AG20443 (cell line): ENCODE measurements at places on chromosomes 2 and 18.

DNA sequence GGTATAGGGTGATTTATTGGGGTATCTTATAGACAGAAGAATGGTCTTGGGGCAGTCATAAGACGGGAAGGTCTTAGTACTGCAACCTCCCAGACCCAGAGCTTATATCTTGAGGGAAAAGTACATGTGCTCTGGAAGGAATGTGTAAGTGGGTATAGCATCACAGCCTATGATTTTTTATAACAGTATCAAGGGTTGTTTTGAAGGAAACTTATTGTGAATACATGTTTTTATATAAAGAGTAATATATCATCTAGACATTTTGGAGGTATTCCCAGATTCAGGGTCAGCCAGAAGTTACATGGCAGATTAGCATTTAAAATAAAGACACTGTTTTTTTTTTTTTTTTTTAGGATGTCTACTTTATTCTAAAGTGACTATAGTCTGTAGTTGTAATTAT, 47.6 kb upstream of the STON1 start:
- no peak for DNase-seq

GRCh38 chr2:128787616-128788015, 468.9 kb upstream of the HS6ST1 start:
- no peak for DNase-seq

DNA sequence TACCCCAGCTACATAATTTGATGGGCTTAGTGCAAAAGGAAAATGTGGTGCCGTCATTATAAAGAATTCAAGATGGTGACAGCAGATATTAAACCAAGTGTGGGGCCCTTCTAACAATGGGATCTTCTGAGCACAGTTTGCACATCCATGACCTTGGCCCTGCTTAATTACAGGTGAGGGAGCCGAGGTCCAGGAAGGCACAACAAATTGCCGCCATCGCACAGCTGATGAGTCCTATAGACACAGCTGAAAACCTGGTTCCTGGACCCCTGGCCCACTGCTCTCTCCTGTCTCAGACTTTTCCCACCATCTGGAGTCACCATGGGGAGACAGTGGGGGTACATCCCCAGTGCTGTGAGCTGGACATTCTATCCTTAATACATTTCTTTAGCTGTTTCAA, 95.8 kb upstream of the MAP4K3 start:
- DNase-seq = no peak

DNA sequence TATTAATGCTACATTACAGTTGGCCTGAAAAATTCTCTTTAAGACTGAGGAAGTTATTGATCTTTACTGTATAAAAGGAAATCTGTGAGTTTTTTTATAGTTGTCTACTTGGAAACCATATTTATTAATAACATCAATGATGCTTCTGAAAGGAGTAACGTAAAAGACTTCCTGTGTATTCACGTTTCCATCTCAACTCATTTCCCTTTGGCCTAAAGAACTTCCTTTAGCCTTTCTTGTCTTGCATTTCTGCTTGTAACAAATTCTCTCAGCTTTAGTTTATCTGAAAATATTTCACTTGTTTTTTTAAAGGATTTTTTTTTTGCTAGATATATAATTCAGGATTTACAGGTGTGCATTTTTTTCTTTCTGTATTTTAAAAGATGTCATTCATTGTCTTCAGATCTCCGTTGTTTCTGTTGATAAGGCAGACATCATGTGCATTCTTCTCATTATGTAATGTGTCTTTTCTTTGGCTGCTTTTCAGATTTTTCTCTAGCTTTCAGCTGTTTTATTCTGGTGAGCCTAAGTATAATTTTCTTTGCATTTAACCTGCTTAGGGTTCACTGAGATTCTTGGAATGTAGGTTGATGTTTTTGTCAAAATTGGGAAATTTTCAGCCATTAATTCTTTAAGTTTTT, 159.0 kb upstream of the DAPL1 start:
- DNase-seq = no peak

GRCh38 chr2:32739664-32740063, 111.8 kb downstream of the TTC27 start:
- DNase-seq = no peak

GRCh38 chr18:74530584-74530862, 3.8 kb upstream of the CNDP1 start:
- no peak for DNase-seq

- no peak for DNase-seq
Observed at GRCh38 chr2:46901611-46902010, 14.0 kb downstream of the MCFD2 start.

DNA sequence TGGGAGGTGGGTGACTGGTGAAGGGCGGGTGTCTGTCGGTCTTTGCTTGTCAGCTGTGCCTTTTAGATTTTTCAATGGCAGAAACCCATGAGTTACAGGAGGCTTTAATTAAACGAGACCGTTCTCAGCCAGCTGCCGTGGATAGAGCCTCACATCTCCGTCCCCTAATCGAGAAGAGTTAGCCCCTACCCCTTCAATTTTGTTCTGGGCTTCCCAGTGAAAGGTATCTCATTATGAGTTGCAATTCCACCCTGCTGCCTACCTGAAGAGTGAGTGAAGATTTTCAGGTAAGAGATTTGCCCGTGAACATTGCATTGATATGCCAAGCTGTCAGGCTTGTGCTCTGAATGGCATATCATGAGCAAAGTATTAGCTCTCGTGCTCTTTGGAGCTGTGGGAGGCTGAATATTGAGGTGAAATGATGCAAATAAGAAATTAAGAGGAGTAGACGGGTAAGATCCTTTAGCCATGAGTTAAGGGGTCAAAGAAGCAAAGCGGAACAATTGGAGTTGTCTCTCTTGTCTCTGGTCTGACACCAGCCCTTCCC, 118.7 kb upstream of the MSTN start:
- DNase-seq = no peak

DNA sequence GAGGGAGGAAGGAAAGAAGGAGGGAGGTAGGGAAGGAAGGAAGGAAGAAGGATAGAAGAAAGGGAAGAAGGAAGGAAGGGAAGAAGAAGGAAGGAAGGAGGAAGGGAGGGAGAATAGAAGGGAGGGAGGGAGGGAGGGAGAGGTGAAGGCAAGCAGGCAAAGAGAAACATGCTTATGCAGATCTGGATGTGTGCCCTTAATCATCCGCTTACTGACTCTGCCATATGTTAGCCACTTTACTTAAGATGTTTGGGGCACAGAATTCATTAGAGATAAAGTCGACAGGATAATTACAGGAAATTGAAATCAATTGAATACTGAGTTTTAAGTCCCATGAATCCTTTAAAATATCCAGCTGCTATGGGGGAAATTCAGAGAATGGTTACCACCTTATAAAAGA, 334.2 kb downstream of the GRB14 start:
- no peak for DNase-seq

DNA sequence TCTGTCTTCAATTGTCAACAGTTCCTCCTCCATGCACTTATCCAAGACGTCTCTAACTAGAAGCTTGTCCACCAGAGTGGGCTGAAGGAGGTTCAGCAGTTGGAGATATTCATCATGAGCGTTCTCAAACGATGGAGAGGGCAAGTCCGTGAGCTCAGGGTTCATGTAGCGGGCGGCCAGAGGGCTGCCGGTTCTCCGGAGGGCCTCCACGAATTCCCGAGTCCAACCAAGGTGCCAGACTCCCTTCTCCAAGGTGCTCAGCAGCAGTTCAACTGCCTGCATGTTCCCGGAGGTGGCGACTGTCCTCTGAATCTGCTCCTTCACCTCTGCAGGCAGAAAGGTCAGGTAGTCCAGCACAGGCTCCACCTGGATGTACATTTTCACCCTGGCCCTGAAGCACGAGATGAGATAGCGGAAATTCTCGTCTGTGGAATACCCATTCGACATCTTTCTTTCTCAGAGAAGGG, 590 bp downstream of the IFIH1 start:
- peak; percentile 40 for DNase-seq

DNA sequence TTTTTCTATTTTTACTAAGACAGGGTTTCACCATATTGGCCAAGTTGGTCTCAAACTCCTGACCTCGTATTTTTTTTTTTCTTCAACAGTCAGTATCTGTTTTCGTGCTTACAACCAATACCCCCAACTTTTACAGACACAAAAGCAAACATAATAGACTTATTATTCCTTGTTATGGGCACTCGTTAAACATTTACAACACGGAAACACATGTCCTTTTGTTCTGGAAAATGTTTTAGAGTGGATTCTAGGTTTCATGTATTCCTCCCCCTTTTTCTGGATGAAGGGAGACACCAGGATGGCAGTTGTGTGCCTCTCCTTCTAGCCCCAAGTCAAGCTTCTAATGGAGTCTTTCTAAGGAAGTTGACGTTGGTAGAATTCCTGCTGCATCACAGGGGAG, 88.8 kb downstream of the CD226 start:
- DNase-seq = no peak

DNA sequence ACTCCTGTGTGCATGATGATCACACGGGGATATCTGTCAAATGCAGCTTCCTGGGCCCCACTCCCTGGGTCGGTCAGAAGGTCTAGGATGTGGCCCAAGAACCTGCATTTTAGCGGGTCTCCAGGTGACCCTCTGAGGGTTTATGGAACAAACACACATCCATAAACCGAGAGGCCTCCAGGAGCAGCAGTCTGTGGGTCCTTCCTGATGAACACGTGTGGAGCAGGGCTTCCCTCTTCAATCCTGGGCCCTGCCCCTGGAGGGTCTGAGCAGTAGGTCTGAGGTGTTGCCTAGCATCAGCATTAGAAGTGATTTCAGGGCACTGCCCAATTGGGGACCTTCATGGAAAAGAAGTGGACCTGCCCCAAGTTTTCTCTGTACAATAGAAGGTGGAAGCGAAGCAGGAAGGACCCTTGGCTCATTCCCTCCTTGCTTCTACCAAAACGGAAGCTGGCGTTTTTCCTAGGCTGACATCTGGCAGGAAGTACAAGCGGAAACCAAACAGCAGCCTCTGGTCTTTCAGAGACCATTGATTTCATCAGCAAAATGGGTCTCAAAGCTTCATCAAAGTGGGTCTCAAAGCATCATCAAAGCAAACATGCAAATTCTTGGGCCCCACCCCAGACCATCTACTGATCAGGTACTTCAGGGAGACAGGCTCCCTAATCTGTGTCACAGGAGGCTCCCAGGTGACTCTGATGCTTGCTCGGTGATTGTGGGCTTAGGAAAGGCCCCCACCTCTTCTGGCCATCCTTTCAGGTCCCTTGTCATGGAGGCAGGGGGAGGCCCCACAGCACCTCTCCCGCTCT, 30.7 kb downstream of the INO80C start:
- no peak for DNase-seq

DNA sequence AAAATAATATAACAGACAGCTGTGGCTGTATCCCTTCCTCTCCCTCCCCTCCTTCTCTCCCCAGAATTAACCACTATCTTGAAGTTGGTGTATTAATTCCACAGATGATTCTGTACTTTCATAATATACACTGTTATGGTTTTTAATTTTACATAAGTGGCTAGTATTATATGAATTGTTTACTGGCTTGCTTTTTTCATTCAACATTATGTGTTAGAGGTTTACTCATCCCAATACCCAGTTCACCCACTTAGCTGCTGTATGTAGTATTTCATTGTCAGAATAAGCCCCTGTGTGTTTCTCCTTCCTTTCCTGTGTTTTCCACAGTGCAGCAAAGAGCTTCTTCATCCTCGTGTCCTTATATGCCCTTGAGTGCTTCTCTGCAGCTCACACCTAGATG, 75.6 kb upstream of the B3GNT7 start:
- DNase-seq = no peak

GRCh38 chr18:70621710-70622109, 332.9 kb downstream of the SOCS6 start:
- no peak for DNase-seq

DNA sequence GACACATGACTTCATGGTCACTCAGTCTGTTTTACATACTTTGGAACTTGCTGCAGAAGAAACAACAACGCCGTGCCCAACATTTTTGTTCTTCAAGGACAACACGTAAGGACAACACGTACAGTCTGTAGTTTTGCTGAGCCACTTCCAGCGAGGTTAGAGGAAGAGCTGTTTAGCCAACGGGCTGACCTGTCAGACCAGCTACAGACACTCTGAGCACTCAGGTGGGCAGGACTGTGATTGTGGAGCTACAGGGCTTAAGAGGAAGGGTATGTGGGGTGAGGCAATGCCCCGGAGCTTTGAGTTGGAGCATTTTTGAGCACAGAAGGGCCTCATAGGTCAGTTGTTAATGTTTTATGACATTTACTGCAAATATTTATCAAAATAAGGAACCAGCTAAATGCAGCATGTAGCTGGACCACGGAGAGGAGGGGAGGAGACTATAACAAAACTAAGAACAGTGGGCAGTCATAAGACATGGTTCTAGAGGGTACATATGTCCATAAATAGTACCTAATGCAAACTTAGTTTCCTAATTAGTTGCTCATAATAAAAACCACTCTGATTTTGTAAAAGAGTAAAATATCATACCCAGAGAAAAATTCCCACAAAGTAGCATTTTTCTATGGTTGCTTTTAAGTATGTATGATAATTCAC, 26.3 kb upstream of the NPC1 start:
- no peak for DNase-seq

DNA sequence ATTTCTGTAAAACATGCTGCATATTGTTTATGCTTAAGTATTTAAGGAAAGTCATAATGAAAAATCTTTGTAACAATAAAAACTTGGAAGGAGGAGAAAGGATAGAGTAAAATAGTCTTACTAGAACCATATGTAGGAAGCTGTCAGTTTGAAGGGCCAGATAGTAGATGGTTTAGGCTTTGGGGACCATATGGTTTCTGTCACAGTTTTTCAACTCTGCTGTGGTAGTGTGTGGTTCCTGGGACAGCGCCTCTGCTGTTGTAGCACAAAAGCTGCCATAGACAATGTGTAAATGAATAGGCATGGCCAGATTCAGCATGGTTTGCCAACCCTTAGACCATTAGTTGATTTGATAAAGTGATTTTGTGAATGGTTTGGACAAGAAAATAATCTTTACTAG, 75.5 kb downstream of the SLC39A10 start:
- no peak for DNase-seq
